CD4-positive, alpha-beta T cell treated with Interleukin-12 subunit alpha and Interleukin-12 subunit beta, for 1 hour (primary cell): ENCODE measurements at places on chromosomes 1 and 21.

GRCh38 chr1:67716800-67717199 is 31.8 kb downstream of the GADD45A start:
- no peak for DNase-seq

DNA sequence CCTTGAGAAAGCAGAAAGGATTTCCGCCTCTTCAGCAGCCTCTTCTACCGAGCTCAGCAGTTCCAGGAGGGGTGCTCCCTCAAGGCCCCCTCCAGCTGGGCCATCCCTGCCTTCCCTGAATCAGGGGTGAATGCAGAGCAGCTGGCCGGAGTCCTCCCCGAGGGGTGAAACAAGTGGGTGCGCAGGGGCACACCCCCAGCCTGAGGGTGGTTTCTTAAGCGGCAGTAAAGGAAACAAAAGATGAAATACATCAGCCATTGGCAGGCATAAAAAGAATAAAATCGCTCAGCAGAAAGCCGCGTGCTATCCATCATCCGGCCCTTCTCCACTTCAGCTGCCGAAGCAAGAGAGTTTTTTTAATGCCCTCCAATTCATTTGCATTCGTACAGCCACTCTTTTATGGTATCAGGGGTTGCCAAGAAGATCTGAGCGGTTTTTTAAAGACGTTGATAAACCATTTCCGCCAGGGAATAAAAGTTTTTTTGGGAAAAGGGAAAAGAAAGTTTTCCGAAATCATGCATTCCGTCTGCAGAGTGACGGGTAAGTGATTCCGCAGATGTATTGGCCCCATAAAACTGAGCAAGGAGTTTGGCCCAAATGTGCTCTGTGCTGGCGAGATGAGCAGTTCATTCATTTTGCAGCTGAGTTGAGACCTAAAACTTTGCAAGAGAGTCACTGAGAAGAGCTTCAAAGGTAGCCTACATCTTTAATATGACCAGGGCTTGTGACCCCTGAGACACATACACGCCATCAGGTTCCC is 73.7 kb upstream of the ZC3H12A start:
- DNase-seq: no peak

DNA sequence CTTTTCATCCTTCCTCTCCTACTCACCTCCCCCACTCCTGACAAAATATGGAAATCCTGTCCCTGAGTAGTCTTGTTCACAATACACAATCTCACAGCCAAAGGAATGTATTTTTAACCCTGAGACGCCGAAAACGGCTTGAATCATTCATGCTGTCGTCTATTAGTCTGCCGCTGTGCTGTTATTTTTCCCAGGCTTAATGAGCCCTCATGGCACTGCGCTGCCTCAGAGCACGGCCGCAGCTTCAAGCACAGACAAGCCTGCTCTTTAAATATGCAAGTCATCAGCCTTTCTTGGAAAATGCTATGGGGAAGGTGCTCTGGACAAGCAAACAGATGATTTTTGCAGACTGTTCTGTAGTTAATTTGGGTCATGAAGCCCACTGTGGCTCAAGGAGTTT is 302.7 kb downstream of the DISC1 start:
- no peak for DNase-seq

DNA sequence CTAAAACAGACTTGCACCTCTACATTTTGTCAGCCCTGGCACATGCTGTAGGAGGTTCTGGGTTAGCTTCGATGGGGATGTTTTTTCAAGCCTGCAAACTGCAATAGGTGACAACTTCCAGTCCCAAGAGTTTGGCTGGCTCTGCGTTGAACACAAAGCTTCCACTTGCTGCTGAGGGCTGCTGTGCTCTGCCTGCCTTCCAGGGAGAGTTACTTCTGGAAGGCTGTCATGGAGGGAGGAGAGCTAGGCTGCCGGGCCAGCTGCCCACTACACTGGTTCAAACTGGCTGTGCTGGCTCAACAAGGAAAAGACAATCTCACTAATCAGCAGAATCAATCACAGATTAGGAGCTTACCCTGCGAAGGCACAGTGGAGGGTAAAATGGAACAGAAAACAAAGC is 46.7 kb upstream of the PPP2R5A start:
- DNase-seq: no peak

DNA sequence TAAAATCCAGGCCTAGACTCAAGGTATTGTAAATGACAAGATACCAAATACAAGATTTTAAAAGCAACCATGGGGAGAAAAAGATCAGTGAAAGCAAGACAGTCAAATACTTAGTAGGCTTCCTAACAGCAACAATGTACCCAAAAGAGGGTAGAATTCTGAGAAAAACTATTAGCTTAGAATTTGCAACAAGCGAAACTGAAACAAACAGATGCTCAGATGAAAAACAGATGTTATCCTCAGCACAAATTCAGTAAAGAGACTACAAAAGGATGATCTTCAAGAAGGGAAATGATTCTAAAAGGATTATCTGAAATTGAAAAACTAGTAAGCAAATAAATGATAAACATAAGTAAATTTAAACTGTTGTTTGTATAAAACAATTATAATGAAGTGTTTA is 40.0 kb downstream of the PDC start:
- no peak for DNase-seq

GRCh38 chr1:33268927-33269610 is 12.8 kb downstream of the ZNF362 start:
- no peak for DNase-seq

DNA sequence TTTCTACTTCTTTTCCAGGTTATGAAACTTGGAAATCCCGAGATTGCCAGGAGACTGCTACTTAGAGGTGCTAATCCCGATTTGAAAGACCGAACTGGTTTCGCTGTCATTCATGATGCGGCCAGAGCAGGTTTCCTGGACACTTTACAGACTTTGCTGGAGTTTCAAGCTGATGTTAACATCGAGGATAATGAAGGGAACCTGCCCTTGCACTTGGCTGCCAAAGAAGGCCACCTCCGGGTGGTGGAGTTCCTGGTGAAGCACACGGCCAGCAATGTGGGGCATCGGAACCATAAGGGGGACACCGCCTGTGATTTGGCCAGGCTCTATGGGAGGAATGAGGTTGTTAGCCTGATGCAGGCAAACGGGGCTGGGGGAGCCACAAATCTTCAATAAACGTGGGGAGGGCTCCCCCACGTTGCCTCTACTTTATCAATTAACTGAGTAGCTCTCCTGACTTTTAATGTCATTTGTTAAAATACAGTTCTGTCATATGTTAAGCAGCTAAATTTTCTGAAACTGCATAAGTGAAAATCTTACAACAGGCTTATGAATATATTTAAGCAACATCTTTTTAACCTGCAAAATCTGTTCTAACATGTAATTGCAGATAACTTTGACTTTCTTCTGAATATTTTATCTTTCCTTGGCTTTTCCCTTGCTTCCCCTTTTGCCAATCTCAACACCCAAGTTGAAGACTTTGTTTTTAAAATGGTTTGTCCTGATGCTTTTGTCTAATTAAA is 4.0 kb downstream of the CDKN2C start:
- DNase-seq: no peak
